ENCODE measurements at places on chromosomes 16 and 17. TPM values are rescaled to one million over a fixed set of nuclear protein-coding genes. Genes with fewer than 3 reads are reported as not detected.

Gene KRTAP1-3
- total RNA-seq, result not detected

- no peak for DNase-seq
These were observed 94.2 kb upstream of the CREBBP start for GRCh38 chr16:3974751-3975150.

GRCh38 chr17:61218438-61218837, 181.2 kb upstream of the TBX2 start:
- no peak for DNase-seq

DNA sequence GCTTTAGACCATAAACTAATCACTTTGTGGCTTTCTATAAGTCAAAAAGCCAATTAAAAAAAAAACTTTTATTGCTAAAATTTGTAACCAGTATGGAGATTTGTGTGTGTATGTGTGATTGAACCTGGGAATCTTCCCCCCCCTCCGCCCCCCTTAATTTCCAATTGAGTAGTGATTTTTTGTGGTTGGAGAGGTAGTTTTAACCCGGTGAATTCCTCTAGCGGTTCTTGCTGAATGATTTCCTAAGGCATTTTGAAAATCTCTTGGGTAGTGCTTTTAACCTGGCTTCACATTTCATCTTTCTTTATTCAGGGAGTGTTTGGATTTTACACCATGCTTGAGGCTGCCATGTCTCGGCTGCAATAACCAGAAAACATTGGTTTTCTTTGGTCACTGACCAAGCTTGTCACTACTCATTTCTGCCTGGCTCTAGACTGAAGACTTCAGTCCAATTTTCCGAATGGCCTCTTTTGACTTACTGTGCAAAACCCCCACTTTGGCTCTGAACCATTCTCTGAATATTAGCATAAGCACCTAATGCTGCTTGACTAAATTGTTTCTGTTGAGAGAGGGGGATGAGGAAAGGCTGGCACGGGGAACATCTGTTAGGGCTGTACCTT, 35.6 kb downstream of the PRKCA start:
- DNase-seq, result peak; percentile 17

- no peak for DNase-seq
These were observed 1.4 kb downstream of the ALDOA start for GRCh38 chr16:30066761-30067583.

Measured in G401 (cell line).